Activated T-helper 17 cell treated with anti-CD3 and anti-CD28 coated beads, Interleukin-2, amount 50 U/mL, for 72 hours (primary cell): ENCODE measurements at places on chromosomes 5 and 9.

GRCh38 chr5:136028090-136028489 lies 698 bp upstream of the TGFBI start:
- ATAC-seq = no peak

GRCh38 chr5:28249771-28250415 lies 1211.5 kb upstream of the CDH9 start:
- ATAC-seq = no peak

DNA sequence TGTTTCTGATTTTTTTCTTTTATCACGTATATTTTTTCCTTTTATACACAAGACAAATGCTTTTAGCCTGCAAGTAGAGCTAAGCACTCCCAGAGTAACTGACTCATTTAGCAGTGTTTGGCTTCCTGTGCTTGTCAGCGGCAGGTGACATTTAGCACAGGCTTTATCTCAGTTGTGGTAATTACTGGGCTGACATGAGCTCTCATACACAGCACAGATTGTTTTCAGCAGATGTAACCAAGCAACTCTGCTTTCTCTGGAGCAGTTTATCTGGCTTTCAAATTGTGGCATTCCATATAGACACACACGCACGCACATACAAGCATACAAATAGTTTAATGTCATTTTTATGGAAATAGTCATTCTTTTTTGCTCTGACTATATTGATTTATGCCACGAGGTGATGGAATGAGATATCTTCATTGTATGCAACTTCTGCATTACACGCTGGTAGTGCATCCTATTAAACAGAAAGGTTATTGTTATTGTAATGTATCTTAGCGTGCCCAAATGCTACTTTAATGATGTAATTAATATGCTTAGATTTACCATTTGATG lies 379.0 kb upstream of the GRAMD2B start:
- ATAC-seq = no peak

GRCh38 chr5:24073107-24073506 lies 565.7 kb downstream of the PRDM9 start:
- no peak for ATAC-seq

DNA sequence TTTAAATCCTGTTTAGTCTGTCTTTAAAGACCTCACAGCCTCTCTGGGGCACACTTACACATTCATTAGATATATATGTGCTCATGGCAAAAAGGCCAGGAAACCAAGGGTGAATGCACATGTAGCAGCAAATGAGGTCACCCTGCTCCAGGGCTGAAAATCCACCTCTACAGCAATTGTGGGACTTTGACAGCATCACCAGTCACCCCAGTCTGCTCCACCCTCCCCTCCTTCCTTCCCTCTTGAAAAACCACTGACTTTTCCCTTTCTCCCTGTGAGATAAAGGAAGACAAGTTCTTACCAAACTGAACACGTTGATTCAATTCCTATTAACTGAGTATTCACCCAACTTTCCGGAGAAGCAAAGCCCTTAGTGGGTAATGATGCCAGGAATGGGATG lies 15.2 kb upstream of the SH3RF2 start:
- ATAC-seq = no peak
